Posterior vena cava (tissue), 2 donors: ENCODE measurements at places on chromosomes 6 and 20. TPM values are rescaled to one million over a fixed set of nuclear protein-coding genes. Genes with fewer than 3 reads are reported as not detected.

- DNase-seq: no peak
These were observed 14.6 kb upstream of the HELZ2 start for GRCh38 chr20:63588641-63589041.

DNA sequence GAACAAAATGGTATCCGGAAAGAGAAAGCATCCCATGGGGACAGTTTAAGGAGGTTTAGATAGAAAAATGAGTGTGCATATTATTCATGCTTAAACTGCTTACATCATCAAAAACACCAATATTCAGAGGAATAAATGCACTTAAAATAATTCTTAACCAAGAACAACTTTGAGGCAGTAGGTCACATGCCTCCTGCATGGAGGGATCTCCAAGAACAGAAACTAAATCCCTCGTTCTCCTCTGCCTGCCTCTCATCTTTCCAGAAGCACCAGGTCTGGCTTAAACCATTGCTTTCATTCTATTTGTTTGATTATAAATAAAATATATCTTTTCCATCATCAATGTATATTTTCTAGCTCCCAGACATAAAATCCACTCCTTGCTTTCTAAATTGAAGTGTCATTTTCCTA lies 103.5 kb upstream of the QKI start:
- DNase-seq: no peak

DNA sequence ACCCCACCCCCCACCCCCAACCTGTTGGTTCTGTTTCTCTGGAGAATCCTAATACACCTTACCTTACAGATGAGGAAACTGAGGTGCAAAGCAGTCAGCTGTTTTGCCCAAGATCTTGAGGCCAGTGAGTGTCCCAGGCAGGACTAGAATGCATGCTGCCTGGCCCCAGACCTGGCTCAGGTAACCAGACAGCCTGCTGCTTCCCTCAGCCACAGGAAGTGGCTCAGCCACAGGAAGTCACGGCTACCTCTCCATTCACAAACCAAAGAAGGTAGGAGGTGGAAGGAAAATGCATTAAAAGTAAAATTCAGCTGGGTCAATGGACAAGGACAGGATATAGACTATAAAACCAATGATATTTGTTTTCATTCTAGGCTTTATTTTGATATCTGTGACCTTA lies 517.6 kb downstream of the CD83 start:
- no peak for DNase-seq

- DNase-seq: no peak
These were observed 41.9 kb downstream of the TULP4 start for GRCh38 chr6:158353883-158354877.

DNA sequence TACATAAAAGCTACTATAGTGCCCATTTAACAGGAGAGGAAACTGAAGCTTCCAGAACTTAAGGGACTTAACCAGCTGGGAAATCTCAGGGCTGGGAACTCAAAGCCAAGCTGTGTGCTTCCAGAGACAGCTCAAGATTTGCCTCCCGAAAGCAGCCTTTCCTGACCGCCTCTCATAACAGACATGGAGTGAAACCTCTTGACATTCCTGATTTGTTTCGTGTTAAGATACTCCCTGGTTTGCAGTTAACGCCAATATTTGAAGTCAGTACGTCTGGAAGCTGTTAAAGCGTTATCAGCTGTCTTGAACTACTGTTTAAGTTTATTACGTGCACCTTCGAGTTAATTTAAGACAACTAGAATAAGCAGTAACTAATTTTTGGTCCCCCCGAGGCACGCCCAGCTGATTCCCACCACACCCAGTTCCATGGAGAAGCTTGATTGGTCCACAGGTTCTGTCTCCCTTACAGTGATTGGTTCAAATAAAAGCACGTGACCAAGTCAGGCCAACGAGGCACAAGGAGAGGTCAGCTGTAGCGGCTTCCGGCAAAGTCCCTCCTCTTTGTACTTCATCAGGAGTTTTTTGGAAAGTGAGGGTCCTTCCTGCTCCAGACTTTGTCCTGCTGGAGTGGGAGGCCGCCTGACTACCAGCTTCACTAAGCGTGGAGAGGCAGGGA lies 8.9 kb upstream of the TCP11 start:
- no peak for DNase-seq

DNA sequence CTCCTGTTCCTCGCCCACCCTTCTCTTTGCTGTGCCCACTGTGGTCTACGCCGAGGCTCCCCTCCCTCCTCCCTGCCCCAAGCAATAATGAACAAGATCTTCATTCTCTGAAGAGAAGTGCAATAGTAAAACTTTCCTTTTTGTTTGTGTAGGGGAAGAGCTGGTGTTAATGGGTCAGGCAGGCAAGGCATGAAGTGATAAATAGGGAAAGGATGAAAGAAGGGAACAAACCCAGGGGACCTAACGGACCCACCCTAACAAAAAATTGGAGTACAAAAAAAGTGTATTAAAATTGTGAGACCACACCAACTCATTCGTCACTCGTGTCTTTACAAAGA lies 66.9 kb downstream of the ZBTB2 start:
- no peak for DNase-seq

DNA sequence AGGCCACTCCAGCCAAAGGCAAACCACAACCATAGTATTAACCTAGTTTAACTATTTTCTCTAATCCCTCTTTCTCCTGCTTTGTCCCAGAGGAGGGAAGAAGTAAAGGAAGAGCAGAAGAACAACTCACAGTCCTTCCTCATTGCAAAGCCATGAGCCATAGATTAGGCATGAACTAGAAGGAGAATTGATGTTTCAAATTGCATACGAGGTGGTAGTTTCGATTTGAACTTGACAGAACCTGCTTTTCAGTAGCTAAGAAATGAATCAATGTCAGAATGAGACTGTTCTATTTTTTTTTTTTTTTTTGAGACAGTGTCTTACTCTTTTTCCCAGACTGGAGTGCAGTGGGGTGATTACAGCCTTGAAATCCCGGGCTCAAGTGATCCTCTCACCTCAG lies 48.3 kb downstream of the PROKR2 start:
- no peak for DNase-seq

GRCh38 chr20:15834857-15835256 lies 738.4 kb downstream of the KIF16B start:
- DNase-seq: no peak

DNA sequence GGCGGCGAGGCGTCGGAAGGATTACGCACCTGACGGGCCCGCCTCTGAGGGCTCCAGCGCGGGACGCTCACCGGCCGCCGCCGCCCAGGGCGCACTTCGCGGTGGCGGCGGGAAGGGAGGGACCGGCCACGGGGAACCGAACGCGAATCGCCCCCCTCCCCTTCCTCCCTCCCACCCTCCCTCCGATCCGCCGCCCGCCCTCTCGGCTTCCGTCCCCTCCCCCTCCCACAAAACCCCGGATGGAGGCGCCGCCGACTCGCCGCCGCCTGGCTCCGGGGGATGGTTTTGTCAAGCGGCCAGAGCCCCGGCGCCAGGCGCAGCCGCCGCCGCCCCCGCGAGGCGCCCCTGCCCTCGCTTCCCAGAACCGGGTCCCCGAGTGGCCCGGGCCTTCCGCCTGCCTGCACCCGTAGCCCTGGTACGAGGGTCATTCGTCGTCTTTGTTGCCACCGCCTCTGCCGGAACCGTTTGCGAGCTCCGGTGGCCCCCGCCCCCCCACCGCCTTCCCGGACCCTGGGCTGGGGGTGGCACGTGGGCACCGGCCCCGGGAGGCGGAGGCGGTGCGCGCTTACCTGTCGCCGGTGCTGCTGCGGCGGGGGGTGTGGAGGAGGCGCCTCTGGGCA lies 398 bp downstream of the ZBTB2 start:
- peak; percentile 94 for DNase-seq

- no peak for DNase-seq
These were observed 7.6 kb upstream of the HIVEP2 start for GRCh38 chr6:142952614-142953013.

- DNase-seq: no peak
These were observed 91.0 kb upstream of the FOXA2 start for GRCh38 chr20:22675341-22675740.

SPATA25 gene
- 9.6 TPM for total RNA-seq

TINAG gene
- not detected for total RNA-seq
